ENCODE measurements at places on chromosomes 16 and 17.

- no peak for DNase-seq
These were observed 1.6 kb downstream of the HS3ST6 start for GRCh38 chr16:1916640-1916990.

GRCh38 chr17:74892013-74892841 is 1.2 kb downstream of the FADS6 start:
- no peak for DNase-seq

DNA sequence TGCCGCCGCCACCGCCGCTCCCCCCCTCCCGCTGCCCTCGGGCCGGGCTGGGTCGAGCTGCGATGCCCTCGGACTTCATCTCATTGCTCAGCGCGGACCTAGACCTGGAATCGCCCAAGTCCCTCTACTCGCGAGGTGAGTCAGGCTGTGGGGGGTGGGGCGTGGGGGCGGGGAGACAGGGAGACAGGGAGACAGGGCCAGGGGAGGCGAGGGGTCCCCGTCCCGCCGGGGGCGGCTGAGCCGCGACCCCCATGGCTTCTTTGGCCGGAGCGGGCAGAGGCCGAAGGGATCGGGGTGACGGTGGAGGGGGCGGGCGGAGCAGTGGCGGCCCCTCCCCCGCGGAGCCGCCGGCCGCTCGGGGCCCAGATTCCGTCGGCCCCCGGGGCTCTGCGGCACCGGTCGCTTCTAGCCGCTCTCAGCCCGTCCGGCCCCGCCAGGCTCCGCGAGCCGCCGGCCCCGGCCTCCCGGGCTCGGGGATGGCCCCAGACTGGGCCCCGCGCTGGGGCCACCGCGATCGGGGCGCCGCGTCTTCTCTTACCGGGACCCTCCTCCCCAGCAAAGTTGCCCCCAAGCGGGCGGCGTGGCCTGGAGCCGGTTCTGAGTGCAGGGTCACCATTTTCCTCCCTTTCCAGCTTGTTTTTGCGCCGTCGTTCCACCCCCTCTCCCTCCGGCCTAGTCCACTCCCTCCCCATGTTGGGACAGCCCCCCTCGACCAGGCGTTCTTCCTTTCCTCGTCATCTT is 644 bp downstream of the NFAT5 start:
- DNase-seq: no peak

- DNase-seq: no peak
These were observed 70.5 kb downstream of the KPNA2 start for GRCh38 chr17:68106085-68106484.
